ENCODE measurements at places on chromosomes 3 and 15. TPM values are rescaled to one million over a fixed set of nuclear protein-coding genes. Genes with fewer than 3 reads are reported as not detected.

GRCh38 chr15:89444241-89445225 is 51.9 kb downstream of the RHCG start:
- no peak for DNase-seq

DNA sequence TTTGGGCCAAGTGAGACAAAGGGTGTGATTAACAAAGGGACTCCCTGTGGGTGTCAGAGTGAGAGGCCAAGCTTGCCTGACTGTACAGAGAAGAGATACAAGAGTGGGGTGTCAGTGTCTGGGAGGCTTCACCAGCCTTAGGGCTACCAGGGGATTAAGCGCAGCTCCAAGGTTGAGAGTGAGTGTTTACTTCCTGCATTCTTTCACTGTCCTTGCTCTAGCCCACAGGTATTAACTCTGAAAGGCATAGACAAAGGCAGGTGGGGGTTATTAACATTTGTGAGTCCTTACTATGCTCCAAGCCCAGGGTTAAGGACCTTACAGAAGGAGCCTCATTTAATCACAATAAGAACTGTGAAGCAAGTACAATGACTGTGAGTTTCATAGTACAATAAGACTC is 107.6 kb downstream of the IL20RB start:
- no peak for DNase-seq

GRCh38 chr3:158663246-158663645 is 9.2 kb downstream of the LXN start:
- DNase-seq, result no peak

Gene CALML4
- total RNA-seq, result 0.36 TPM

Gene KBTBD13
- 3.2 TPM for total RNA-seq

Gene PLCL2
- total RNA-seq, result 51.5 TPM

Gene SKOR1
- total RNA-seq, result 0.25 TPM

Gene MYO5C
- 7.2 TPM for total RNA-seq

Gene MDFIC2
- total RNA-seq, result not detected

Measured in heart left ventricle (tissue), 16 donors.